ENCODE measurements at places on chromosomes 11 and 22. TPM values are rescaled to one million over a fixed set of nuclear protein-coding genes. Genes with fewer than 3 reads are reported as not detected.

The RASL10A gene
- polyA plus RNA-seq = 1.0 TPM

GRCh38 chr22:31090217-31091085 is 9.3 kb downstream of the SMTN start:
- DNase-seq = no peak

- no peak for DNase-seq
These were observed 60.6 kb downstream of the MICAL2 start for GRCh38 chr11:12170984-12171383.

GRCh38 chr22:47398921-47399790 is 636.7 kb downstream of the TBC1D22A start:
- DNase-seq = no peak

- no peak for DNase-seq
These were observed 6.5 kb upstream of the UCP2 start for GRCh38 chr11:73989156-73989555.

GRCh38 chr11:95143106-95143681 is 53.5 kb downstream of the ENDOD1 start:
- no peak for DNase-seq

Data from large intestine (tissue), 12 donors.